ENCODE measurements at places on chromosomes 6 and 20. TPM values are rescaled to one million over a fixed set of nuclear protein-coding genes. Genes with fewer than 3 reads are reported as not detected.

ELOVL4 gene
- 5.2 TPM for polyA plus RNA-seq

FUCA2 gene
- polyA plus RNA-seq: 15.2 TPM

MYBL2 gene
- 60.5 TPM for polyA plus RNA-seq

WFDC8 gene
- not detected for polyA plus RNA-seq

BIRC7 gene
- polyA plus RNA-seq: not detected

SLC29A1 gene
- 50.9 TPM for polyA plus RNA-seq

CCNC gene
- 53.5 TPM for polyA plus RNA-seq

COL9A3 gene
- polyA plus RNA-seq: 14.4 TPM

GLYATL3 gene
- not detected for polyA plus RNA-seq
